Neural progenitor cell (in vitro differentiated cells): ENCODE measurements at places on chromosomes 1 and 21. TPM values are rescaled to one million over a fixed set of nuclear protein-coding genes. Genes with fewer than 3 reads are reported as not detected.
A peak's percentile ranks its signal among the peaks of the same experiment; 100 is the strongest.

DNA sequence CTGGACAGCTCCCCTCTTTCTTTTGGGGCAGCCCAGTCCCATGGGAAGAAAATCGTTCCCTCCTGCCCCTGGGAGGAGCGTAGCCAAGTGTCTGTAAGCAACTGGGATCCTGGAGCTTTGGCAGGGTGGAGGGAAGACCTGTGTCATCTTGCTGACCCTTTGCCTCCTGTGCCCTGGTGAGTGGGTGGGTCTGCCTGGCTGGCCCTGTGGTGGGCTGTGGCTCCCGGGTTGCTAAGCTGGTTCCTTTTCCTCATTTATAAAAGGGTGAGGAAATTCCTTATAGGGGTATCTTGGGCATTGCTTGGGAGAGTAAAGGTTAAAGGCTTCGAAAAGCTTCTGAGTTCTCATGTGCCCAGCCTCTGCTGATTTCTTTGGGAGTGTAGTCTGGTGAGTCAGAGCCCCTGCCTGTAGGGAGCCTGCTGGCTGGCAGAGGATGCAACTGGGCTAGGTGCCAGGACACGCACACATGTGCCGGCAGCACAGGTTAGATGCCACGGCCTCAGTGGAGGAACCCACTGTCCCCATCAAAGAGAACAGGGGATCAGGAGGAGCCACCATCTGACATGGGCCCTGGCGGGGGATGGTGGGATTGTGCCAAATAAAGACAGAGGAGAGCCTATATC lies 85.2 kb downstream of the ARHGEF10L start:
- H3K4me1 ChIP-seq = no peaks in the 10 kb centered on the region
- H3K27ac ChIP-seq = no peak overlapping the region
- H3K36me3 ChIP-seq = no peaks in the 10 kb centered on the region
- no peak overlapping the region for H3K4me3 ChIP-seq
- H3K27me3 ChIP-seq = no peaks in the 10 kb centered on the region
- DNase-seq = no peak

DNA sequence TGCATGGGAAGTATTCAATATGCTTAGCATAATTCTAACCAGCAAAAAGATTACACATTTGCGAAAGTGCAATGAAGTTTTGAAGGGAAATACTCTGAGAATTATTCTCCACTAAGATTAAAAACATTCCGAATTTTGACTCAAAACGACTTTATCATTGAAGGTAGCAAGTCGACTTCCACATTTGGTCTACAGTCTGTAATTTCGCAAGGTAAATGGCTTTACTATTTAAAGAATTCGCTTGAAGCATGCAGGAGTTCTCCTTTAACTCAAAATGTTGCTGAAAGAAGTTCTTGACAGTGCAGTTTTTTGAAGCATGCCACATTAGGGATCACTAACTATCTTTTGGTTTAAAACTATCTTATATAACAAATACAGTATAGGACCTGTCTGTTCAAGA lies 161.0 kb upstream of the HP1BP3 start:
- no peak overlapping the region for H3K27ac ChIP-seq
- peaks cover 25% of the 10 kb centered on the region for H3K4me1 ChIP-seq
- H3K36me3 ChIP-seq = peaks cover 8% of the 10 kb centered on the region
- H3K4me3 ChIP-seq = no peak overlapping the region
- no peak for DNase-seq
- no peaks in the 10 kb centered on the region for H3K27me3 ChIP-seq

DNA sequence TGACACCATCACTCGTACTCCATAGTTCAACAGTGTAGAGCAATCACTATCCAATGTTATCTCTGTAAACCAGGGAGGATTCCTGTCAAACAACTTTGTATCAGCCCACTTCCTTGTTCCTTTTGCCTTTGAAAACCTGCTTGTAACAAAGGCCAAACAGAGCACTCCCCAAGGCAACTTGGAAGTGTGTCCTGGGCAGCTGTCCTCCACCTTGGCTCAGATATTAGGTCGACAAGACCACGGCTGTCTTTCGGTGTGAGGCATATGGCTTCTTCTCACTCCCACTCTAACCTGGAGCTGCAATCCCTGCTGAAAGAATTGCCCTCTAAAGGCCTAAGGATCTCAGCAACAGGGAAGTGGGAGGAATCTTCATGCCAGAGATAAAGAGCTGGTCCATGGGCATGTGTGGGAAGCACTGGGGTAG lies 66.7 kb downstream of the ITPKB start:
- H3K4me3 ChIP-seq = no peak overlapping the region
- DNase-seq = no peak
- peaks cover 6% of the 10 kb centered on the region for H3K4me1 ChIP-seq
- H3K27ac ChIP-seq = no peak overlapping the region

GRCh38 chr1:78211483-78212092 lies 165.8 kb downstream of the GIPC2 start:
- DNase-seq = no peak
- H3K4me3 ChIP-seq = no peak overlapping the region
- no peak overlapping the region for H3K27ac ChIP-seq
- H3K27me3 ChIP-seq = no peaks in the 10 kb centered on the region

DNA sequence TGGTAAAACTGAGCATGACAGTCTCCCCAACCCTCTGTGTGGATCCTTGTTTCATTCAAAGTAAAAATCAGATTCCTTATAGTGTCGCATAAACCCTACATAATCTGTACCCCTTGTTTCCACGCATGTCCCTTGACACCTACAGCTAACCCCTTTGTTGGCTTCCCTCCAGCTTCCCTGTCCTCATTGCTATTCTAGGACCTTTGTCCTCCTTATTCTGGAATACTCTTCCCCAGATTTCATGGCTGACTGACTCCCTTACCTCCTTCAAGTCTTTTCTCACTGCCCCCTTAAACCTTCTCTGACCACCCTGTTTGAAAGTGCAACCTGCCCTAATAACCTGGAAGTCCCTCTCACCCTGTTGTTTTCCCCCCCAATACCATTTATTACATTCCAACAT lies 4.0 kb downstream of the RNF11 start:
- no peaks in the 10 kb centered on the region for H3K27me3 ChIP-seq
- no peak overlapping the region for H3K4me3 ChIP-seq
- peak overlapping the region; percentile 19 for H3K27ac ChIP-seq
- peak; percentile 45 for DNase-seq
- no peaks in the 10 kb centered on the region for H3K36me3 ChIP-seq

- peaks cover 17% of the 10 kb centered on the region for H3K4me1 ChIP-seq
- DNase-seq = no peak
- H3K4me3 ChIP-seq = no peak overlapping the region
- no peaks in the 10 kb centered on the region for H3K36me3 ChIP-seq
- H3K27ac ChIP-seq = no peak overlapping the region
Measured at GRCh38 chr1:92951141-92951582, 10.1 kb downstream of the DIPK1A start.

- no peaks in the 10 kb centered on the region for H3K36me3 ChIP-seq
- peaks cover 15% of the 10 kb centered on the region for H3K4me1 ChIP-seq
- no peak overlapping the region for H3K27ac ChIP-seq
- DNase-seq = no peak
- H3K27me3 ChIP-seq = no peaks in the 10 kb centered on the region
Measured at GRCh38 chr1:41670217-41670957, 185.9 kb upstream of the EDN2 start.

- H3K27me3 ChIP-seq = peaks cover 23% of the 10 kb centered on the region
- H3K36me3 ChIP-seq = no peaks in the 10 kb centered on the region
- H3K27ac ChIP-seq = peak overlapping the region; percentile 90
- H3K4me3 ChIP-seq = peak overlapping the region; percentile 86
Measured at GRCh38 chr21:37071561-37072273, 1.2 kb downstream of the PIGP start.

DNA sequence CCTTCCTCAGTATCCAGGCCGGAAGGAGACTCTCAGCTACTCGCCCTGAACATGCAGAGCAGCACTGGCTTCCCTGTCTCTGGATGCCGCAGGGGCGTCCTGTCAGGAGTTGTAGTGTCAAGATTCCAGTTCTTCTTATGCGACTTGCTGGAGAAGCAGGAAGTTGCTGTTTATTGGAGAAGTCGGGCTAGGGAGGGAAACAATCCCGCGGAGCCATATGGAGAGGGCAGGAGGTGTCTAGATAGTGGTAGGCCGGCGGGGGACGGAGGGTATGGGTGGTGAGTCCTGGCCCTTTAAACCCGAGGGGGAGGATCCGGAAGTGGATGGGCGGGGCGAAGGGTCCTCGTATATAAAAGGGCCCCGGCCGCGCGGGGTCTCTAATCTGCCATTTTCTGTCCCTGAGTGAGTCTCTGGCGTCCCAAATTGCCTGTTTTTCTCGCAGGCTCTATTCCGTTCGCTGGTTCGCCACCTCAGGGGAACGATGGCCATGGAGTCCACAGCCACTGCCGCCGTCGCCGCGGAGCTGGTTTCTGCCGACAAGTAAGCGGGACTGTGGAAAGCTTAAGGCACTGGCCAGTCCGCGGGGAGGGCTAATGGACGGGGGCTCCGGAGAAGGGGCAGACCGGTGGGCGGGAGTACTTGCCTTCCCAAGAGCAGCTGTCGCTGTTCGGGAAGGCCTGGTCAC lies at the start of gene NASP:
Gene NASP, plus strand, starts transcription at position 376 of the 685 bp plus-strand sequence. Its CDS starts 106 bp downstream, at position 482.
- no peaks in the 10 kb centered on the region for H3K27me3 ChIP-seq
- peaks cover 15% of the 10 kb centered on the region for H3K4me1 ChIP-seq
- DNase-seq = peak; percentile 92
- H3K36me3 ChIP-seq = peaks cover 4% of the 10 kb centered on the region

- no peak for DNase-seq
- H3K27me3 ChIP-seq = no peaks in the 10 kb centered on the region
- no peaks in the 10 kb centered on the region for H3K36me3 ChIP-seq
- peaks cover 4% of the 10 kb centered on the region for H3K4me1 ChIP-seq
- H3K4me3 ChIP-seq = no peak overlapping the region
- peak overlapping the region; percentile 67 for H3K27ac ChIP-seq
Measured at GRCh38 chr1:211616231-211616964, 37.4 kb upstream of the SLC30A1 start.

DNA sequence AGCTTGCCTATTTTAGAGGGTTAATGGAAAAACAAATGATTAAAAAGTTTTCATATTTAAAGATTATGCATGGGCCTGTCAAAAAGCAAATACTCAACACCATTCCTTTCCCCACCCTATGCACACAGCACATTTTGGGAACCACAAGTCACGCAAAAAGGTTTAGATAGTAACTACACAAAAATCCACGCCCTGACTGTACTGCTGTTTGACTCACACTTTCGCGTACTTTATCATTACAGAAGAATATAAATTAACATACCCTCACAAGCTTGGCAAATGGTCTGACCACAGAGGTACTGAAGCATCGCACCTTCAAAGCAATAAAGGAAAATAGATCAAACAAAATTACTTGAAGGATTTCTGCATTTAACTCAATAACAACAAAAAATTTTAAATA lies 1.4 kb downstream of the ATP5PO start:
- H3K4me3 ChIP-seq = peak overlapping the region; percentile 90
- H3K27ac ChIP-seq = no peak overlapping the region
- H3K36me3 ChIP-seq = peaks cover 28% of the 10 kb centered on the region
- H3K4me1 ChIP-seq = peaks cover 13% of the 10 kb centered on the region
- H3K27me3 ChIP-seq = no peaks in the 10 kb centered on the region
- DNase-seq = no peak

GRCh38 chr1:204927673-204928641 lies 57.3 kb downstream of the NFASC start:
- no peak for DNase-seq
- no peaks in the 10 kb centered on the region for H3K36me3 ChIP-seq
- H3K4me1 ChIP-seq = peaks cover 40% of the 10 kb centered on the region
- H3K27ac ChIP-seq = no peak overlapping the region
- no peak overlapping the region for H3K4me3 ChIP-seq

DNA sequence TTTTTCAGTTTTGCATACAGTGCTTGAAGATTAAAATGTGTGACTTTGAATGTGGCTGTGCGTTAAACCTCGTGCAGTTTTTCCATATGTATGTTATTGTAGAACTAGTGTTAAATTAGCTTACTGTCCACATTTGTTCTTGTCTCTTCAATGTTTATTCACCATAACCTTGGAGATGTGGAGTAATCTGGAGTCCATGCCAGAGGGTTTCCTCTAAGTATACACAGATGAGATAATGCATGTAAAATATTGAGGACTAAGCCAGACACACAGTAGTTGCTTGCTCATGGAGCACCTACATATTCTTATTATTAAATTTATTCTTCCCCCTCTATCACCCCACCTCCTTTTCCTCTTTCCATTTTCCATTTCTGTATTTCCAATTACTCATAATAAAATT lies 7.7 kb upstream of the GIPC2 start:
- no peaks in the 10 kb centered on the region for H3K36me3 ChIP-seq
- no peaks in the 10 kb centered on the region for H3K4me1 ChIP-seq
- H3K27ac ChIP-seq = no peak overlapping the region
- H3K27me3 ChIP-seq = peaks cover 6% of the 10 kb centered on the region
- H3K4me3 ChIP-seq = no peak overlapping the region
- no peak for DNase-seq

DNA sequence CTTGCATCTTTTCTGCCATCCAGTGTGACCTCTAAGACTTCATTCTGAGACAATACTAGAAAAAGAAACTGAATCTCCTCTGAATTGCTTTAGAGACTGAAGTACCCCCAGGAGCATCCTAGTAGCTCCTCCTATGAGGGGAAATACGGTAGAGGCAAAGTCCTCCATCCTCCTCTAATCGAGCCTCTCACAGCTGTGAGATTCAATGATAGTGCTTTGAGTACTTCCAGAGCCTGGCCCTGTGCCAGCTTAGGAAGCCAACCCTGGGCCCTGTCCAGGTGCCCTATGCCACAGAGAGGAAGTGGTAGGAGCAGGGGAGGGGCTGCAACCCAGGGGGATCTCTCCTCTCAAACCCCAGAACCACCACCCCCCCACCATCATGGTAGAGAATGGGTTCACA lies 10.7 kb downstream of the RORC start:
- no peak overlapping the region for H3K27ac ChIP-seq
- no peak for DNase-seq

DNA sequence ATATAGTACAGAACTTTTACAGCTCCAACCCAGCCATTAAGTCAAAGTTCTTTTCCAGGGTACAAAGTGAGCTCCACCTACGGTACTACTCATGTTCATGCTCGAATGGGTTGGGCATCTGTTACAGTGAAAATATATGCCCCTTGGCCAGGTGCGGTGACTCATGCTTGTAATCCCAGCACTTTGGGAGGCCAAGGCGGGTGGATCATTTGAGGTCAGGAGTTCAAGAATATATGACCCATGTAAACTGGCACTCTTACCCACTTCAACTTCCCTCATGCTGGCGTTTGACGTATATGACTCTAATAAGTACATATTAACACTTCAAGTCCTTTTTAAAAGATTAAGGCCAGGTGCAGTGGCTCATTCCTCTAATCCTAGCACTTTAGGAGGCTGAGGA lies 71.3 kb upstream of the PKN2 start:
- H3K4me1 ChIP-seq = peaks cover 9% of the 10 kb centered on the region
- H3K4me3 ChIP-seq = no peak overlapping the region
- DNase-seq = no peak
- no peak overlapping the region for H3K27ac ChIP-seq
- H3K27me3 ChIP-seq = no peaks in the 10 kb centered on the region

- DNase-seq = peak; percentile 34
- peaks cover 48% of the 10 kb centered on the region for H3K4me1 ChIP-seq
- H3K4me3 ChIP-seq = no peak overlapping the region
- H3K27ac ChIP-seq = no peak overlapping the region
- H3K27me3 ChIP-seq = no peaks in the 10 kb centered on the region
Measured at GRCh38 chr1:208149776-208150514, 94.2 kb downstream of the PLXNA2 start.

The PLPPR4 gene
- total RNA-seq = 0.09 and 0.46 TPM in 2 replicates

The DEPDC1 gene
- total RNA-seq = 83.8 and 144 TPM in 2 replicates

The LGR6 gene
- total RNA-seq = 0.25 TPM in 1 of 2 replicates, not detected in the other

The RNU1-3 gene
- under 0.01 TPM in 2 replicates for total RNA-seq

The SPRR2A gene
- total RNA-seq = not detected in 2 replicates

The RGS5 gene
- total RNA-seq = 8.0 and 12.2 TPM in 2 replicates

The PRR9 gene
- not detected in 2 replicates for total RNA-seq

The AMY1A gene
- total RNA-seq = not detected in 2 replicates

The RXFP4 gene
- total RNA-seq = not detected in 2 replicates

The TCP10L gene
- 0.59 and 3.7 TPM in 2 replicates for total RNA-seq
